ENCODE measurements at places on chromosomes 12 and 14.

- DNase-seq, result no peak
Measured at GRCh38 chr14:69768873-69769272, 1.9 kb downstream of the SRSF5 start.

DNA sequence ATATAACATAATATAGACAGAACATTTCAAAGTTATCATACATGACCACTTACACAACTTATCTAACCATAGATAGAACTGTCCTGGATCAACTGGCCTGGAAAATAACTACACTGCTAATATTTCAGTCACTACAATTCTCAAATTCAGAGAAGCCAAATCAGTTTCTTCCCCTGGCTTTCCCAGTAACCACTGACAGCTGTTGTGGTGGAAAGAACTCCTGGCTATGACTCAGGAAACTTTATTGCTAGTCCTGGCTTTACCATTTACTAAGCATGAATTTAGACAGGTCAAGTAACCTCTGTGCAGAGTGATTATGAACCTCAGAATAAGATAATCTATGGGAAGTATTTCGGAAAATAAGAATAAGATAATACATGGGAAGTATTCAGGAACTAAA lies 244.9 kb upstream of the DIO2 start:
- DNase-seq, result no peak

- no peak for DNase-seq
Measured at GRCh38 chr14:22432348-22432976, 156.6 kb downstream of the DAD1 start.

GRCh38 chr14:97185186-97185585 lies 388.0 kb downstream of the VRK1 start:
- no peak for DNase-seq

DNA sequence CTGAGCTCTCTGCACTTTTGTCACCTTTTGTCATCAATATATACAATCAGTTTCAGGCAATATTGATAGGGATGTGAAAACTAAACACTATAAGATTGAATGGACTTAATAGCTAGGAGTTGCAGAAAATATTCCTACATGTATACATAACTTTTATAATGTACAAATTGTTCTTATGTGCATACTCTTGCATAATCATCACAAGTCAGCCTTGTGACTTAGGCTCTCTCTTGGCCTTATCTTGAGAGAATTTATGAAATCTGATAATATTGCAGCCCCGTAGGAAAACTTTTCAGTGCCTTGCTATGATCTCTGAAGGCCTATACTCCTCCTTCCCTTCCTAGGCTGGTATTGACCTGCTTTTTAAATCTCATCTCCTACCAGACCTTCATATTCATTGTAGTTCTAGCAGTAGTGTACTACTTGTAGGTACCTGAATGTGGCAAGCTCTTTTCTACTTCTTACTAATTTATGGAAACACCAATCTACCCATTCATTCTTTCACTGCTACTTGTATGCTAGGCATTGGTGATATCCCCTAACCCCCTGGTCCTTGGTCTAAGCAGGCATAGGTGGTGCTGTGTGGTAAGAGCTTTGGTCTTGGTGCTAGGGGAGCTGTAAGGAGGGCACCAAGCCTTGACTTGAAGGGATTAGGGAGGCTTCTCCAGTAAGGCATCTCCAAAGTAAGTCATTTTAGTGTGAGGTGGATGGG lies 100.0 kb downstream of the PRKCH start:
- no peak for DNase-seq

- DNase-seq, result no peak
Measured at GRCh38 chr14:88503754-88504406, 50.9 kb downstream of the PTPN21 start.

GRCh38 chr12:52687497-52688385 lies 7.5 kb upstream of the KRT1 start:
- no peak for DNase-seq

- DNase-seq, result no peak
Measured at GRCh38 chr12:11759494-11759878, 110.0 kb downstream of the ETV6 start.

GRCh38 chr14:33564774-33565630 lies 385.9 kb downstream of the EGLN3 start:
- no peak for DNase-seq

DNA sequence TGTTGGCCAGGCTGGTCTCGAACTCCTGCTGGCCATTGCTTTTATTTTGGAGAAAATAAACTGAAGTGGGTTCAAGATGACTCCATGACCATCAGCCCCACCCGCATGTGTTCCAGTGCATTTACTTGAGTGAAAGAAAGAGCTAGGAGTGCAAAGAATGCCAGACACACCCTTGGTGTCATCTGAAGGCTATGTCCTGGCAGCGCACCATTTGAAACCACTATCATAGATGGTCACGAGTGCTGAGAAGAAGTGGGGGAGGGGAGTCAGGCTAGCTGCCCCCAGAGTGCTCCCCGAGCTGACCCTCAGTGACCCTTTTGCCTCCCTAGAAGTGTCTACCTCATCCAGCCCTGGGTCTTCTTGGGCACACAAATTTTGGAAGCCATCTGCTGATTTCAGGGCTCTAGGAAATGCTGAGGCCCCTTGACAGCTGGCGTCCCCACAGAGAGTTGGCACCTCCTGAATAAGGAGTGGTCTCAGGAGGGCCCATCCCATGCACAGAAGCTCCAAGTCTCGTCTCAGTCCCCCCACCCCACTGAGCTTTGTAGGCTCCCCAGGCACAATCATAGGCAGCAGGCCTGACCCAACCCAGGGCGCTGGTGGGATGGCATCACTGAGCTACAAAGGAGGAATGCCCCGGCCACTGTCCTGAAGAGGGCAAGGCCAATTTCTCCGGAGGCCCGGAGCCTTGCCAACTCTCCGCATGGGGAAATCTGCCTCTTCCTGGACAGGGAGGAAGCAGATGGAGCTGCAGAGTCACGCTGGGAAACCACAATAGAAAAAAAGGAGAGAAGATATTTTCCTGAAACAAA lies 28.0 kb downstream of the PXN start:
- no peak for DNase-seq

GRCh38 chr14:61385002-61385685 lies 63.8 kb downstream of the PRKCH start:
- DNase-seq, result peak; percentile 52

DNA sequence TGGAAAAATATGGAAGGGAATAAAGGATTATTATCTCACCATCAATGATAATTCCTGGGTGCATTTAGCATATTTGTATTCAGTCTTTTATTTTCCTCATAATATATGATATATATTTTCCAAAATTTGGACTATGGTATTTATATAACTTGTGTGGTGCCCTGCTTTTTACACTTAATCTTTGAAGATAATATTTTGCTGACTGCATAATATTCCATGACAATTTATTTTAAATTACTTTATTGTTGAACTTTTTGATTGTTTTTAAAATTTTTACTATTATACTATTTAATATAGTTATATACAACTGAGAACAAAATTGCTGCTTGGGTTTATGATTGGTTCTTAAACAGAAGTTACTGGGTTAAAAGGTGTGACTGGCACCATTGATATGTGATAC lies 212.3 kb downstream of the TTC6 start:
- no peak for DNase-seq

GRCh38 chr14:58769771-58770170 lies 132.0 kb downstream of the DACT1 start:
- no peak for DNase-seq

- no peak for DNase-seq
Measured at GRCh38 chr14:103156651-103157378, 33.6 kb downstream of the TNFAIP2 start.

GRCh38 chr12:29427964-29428363 lies 47.0 kb upstream of the ERGIC2 start:
- DNase-seq, result no peak

DNA sequence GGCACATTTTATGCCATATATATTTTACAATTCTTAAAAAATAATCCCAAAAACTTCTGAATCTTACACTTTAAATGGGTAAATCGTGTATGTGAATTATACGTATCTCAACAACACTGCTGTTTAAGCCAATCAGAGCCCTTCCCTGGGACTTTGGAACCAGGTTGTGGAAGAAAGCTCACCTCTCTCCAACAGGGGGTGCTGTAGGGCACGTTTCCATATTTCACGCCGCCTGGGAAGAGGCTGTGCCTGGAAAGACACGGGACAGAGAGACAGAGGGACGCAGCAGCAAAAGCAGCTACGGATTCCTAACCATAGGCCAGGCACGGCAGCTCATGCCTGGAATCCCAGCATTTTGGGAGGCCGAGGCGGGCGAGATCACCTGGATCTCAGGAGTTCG lies 29.4 kb upstream of the FBRSL1 start:
- no peak for DNase-seq

DNA sequence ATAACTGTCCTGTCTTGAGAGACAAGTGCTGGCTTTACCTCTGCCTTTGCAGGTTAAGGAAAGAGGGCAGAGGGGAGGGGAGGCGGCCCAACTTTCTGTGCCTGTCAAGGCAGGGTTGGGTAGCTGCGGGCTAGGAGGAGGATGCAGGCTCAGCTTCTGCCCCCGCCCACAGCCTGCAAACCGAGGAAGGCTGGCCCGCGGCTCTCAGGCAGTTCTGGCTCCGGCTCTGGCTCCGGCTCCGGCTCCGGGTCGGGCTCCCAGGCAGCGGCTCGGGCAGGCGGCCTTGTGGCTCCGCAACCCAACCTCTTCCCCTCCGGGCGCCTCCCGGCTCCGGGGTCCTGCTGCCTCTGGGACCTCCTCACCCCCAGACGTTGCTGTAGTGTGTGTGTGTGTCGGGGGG lies 92.9 kb downstream of the TMEM30B start:
- no peak for DNase-seq

GRCh38 chr14:98908050-98908449 lies 363.9 kb downstream of the BCL11B start:
- DNase-seq, result no peak

All from effector memory CD4-positive, alpha-beta T cell (primary cell).